Right lobe of liver (tissue), 6 donors: ENCODE measurements at places on chromosomes 7 and 10.

DNA sequence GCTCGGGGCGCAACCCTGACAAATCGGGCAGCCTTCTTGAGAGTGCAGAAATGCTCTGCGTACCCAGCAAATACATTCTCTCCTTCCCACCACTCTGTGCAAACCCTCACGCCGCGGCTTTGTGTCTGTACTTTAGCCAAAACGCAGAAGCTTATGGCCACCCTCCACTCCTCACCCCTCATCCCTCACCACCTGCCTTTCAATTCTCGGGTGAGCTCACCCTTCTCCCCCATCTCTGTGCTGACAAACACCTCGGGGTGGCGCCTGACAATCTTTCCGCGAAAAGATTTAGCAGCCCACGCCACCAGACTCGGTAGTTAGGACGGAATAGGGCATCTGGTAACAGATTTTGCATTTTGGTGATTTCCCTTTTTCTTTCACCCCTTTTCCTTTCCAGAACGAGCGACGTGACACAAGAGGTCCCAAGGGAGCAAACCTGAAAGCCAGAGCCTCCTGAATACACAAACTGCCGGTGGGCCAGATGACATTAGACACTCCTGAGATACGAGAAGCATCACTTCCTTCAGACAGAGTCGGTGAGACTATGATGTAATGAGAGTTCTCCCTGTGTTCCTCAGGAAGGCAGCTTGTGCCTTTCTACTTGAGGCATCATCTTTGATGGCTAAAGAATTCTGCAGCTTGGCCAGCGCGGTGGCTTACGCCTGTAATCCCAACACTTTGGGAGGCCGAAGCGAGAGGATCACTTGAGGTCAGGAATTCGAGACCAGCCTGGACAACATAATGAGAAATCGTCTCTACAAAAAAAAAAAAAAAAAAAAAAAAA, 671 bp upstream of the ATAD1 start:
- H3K27ac ChIP-seq, result peak overlapping the region; percentile 74
- H3K4me1 ChIP-seq, result no peaks in the 10 kb centered on the region
- peak; percentile 49 for DNase-seq
- H3K4me3 ChIP-seq, result peak overlapping the region; percentile 74
- H3K27me3 ChIP-seq, result no peaks in the 10 kb centered on the region

DNA sequence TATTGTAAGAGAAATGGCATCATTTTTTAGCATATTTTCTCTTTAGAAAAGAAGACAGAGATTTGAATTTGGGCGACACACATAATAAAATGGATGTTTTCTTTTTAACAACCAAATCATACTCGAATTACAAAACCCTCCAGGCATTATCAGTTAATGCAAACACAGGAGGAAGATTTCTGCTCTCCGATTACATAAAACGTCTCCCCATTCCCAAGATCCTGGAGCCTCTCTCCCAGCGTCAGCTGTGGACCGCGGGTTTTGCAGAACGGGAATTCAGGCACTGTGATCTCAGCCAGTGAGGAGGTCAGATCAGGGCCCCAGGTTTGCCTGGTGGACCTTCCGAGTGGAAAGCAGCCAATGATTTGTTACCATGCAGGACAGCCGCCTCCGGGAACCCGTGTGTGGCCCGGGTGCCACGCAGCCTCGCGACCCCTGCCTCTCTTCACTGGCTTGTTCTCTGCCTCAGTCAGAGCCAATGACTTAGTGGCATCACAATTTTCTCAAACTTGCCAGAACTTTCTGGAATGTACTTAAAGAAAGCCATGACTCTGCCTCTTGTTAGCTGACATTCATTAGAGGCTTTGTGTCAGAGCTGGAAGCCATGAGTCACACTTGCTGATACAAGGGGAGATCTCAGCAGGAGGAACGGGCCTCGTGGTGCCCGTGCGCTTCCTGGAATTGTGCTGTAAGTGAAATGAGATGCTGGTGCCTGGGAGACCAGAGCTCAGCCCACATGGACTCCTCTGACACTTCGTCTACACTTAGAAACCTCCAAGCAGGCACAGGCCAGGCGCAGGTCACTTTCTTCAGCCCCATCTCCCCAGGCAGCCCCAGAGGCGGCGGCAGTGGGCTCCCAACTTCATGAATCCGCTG, 246.1 kb downstream of the KLF6 start:
- no peaks in the 10 kb centered on the region for H3K27me3 ChIP-seq
- no peaks in the 10 kb centered on the region for H3K4me1 ChIP-seq
- H3K4me3 ChIP-seq, result no peak overlapping the region
- H3K27ac ChIP-seq, result peak overlapping the region; percentile 2

- no peaks in the 10 kb centered on the region for H3K27me3 ChIP-seq
- H3K4me3 ChIP-seq, result no peak overlapping the region
- H3K27ac ChIP-seq, result no peak overlapping the region
- no peak for DNase-seq
Measured at GRCh38 chr7:130210181-130210935, 2.7 kb downstream of the SSMEM1 start.

GRCh38 chr10:111491154-111491553, 414.3 kb downstream of the ADRA2A start:
- no peaks in the 10 kb centered on the region for H3K36me3 ChIP-seq
- DNase-seq, result no peak
- no peaks in the 10 kb centered on the region for H3K4me1 ChIP-seq
- H3K27ac ChIP-seq, result no peak overlapping the region
- H3K4me3 ChIP-seq, result no peak overlapping the region
- no peaks in the 10 kb centered on the region for H3K27me3 ChIP-seq

DNA sequence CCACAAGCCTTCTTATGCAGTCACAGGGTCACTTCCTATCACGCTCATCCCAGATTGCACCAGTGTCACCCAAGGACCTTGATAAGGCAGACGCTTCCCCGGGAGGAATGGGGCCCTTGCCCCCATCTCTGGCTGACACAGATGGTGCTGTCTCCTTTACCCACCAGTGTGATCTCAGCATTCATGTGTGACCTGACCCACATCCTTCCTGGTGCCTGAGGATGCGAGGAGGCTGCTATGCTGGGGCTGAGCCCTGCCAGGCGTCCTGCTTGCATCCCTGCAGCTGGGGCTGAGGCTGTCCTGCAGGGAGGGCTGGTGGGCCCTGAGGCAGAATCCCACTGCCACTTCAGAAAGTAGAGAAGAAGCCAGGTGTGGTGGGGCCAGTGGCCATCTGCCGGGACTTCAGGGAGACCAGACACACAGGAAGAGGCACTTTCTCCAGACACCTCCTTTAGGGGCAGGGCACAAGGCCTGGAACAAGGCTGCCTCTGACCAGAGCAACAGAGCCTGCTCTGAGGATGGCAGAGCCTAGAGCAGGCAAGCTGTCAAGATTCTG, 35.3 kb downstream of the RASGEF1A start:
- no peak overlapping the region for H3K4me3 ChIP-seq
- no peaks in the 10 kb centered on the region for H3K27me3 ChIP-seq
- H3K36me3 ChIP-seq, result no peaks in the 10 kb centered on the region
- peak; percentile 28 for DNase-seq
- no peak overlapping the region for H3K27ac ChIP-seq

GRCh38 chr10:123781956-123782500, 109.6 kb downstream of the CPXM2 start:
- DNase-seq, result no peak
- no peaks in the 10 kb centered on the region for H3K4me1 ChIP-seq
- H3K4me3 ChIP-seq, result no peak overlapping the region
- H3K36me3 ChIP-seq, result no peaks in the 10 kb centered on the region
- no peaks in the 10 kb centered on the region for H3K27me3 ChIP-seq

GRCh38 chr10:88080213-88080612, 216.8 kb downstream of the PTEN start:
- DNase-seq, result no peak
- no peaks in the 10 kb centered on the region for H3K27me3 ChIP-seq
- H3K4me3 ChIP-seq, result no peak overlapping the region
- H3K36me3 ChIP-seq, result no peaks in the 10 kb centered on the region

DNA sequence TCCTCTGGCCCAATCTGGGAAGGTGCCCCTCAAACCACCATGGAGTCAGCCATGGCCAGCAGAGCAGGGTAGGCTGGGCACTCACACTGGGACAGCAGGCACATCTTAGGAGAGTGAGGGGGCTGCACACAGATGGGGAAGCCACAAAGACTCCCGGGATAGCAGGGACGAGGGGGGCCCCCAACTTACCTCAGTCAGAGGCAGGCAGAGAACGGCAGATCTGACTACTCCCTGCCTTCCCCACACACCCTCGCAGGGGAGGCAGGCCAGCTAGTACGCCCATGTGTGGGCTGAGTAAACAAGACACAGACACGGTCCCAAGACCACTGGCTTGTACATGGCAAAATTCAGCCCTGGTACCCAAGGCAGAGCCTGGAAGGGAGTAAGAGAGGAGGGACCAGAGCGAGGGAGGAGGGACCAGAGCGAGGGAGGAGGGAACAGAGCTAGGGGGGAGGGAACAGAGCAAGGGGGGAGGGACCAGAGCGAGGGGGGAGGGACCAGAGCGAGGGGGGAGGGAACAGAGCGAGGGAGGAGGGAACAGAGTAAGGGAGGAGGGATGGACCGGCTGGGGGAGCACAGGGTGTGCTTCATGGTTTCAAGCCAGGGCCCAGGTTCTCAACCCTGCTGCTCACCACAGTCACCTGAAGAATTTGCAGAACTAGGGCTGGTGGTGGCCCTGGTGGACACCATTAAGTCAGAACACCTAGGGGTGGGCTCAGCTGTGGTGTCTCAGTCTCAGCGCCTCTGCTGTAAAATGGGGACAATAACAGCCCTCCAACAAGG, 73.8 kb downstream of the RGS10 start:
- H3K4me3 ChIP-seq, result no peak overlapping the region
- H3K27me3 ChIP-seq, result no peaks in the 10 kb centered on the region
- no peak overlapping the region for H3K27ac ChIP-seq
- H3K36me3 ChIP-seq, result no peaks in the 10 kb centered on the region
- no peak for DNase-seq
- no peaks in the 10 kb centered on the region for H3K4me1 ChIP-seq

DNA sequence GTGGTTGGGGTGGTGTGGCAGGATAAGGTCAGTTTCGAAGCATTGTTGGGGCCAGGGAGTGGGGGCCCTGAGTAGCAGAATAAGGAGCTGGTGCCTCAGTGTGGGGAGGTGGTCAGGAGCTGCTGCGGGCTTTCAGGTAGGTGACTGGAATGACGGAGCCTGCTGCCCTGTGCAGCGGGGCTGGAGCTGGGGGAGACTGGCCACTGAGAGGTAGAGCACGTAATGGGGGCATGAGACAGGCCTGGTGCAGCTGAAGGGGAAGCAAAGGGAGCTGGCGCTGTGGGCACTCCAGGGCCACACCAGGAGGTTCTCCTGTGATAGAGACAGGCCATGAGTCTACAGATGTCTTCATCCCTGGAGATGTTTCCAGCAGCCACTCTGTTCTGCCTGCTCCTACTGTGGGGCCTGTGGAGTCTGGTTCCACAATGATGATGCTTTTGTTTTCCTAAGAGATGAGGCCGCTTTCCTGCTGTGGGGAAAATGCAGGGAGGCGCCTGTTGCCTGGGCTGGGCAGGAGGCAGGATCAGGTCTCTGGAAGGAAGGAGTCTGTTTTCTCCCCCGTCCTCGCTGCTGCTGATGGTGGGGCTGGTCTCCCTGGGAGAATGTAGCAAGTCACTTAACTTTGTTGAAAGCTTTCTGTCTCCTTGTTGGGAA, 31.1 kb downstream of the NUB1 start:
- no peaks in the 10 kb centered on the region for H3K4me1 ChIP-seq
- H3K27me3 ChIP-seq, result no peaks in the 10 kb centered on the region
- no peak overlapping the region for H3K27ac ChIP-seq
- no peak overlapping the region for H3K4me3 ChIP-seq

- no peak for DNase-seq
- no peaks in the 10 kb centered on the region for H3K36me3 ChIP-seq
- no peaks in the 10 kb centered on the region for H3K27me3 ChIP-seq
Measured at GRCh38 chr7:84677117-84677732, 482.6 kb upstream of the SEMA3A start.

DNA sequence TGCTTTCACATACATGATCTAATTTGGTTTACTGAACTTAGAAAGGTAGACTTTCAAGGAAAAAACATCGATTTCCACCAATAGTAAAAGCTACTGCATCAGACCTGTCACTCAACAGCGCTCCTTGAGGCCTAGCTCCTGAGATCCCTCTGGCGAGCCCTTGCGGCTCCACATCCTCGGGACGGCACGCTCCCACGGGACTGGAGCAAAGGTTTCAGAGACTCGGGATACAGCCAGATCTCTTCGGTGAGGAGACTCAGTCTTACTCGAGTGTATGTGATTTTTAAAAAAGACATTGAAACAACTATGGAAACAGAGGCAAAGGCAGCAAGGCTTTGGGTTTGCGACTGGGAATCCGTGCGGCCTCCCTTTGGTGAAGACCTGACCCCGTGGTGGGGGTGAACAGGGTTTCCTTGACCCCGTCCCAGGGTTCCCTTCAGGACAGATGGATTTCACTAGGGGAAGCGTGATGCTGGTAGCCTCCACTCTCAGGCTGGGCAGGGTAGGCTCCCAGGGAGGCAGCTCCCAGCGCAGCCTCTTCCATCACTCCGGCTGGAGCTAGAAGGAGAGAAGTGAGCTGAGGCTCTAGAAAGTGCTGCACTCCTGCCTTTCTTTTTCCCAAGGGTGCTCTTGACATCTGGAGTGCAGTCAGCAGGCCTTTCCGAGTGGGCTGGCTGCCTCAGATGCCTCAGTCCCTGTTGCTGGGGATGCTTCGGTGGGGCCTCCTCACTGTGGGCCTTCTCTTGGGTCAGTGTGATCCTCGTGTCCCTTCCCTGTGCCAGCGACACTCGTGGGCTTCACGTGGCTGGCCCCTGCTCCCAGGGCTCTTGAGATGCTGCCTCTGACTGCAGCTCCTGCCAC, 5.8 kb upstream of the ATP6V0E2 start:
- DNase-seq, result no peak
- no peak overlapping the region for H3K4me3 ChIP-seq
- H3K27me3 ChIP-seq, result no peaks in the 10 kb centered on the region
- peaks cover 5% of the 10 kb centered on the region for H3K4me1 ChIP-seq
- no peaks in the 10 kb centered on the region for H3K36me3 ChIP-seq
